H4 (cell line): ENCODE measurements at places on chromosomes 3 and 15. TPM values are rescaled to one million over a fixed set of nuclear protein-coding genes. Genes with fewer than 3 reads are reported as not detected.

The GRM7 gene
- total RNA-seq = not detected in 2 replicates

The PDZRN3 gene
- total RNA-seq = 3.4 and 3.6 TPM in 2 replicates

The SOX2 gene
- total RNA-seq = 4.3 and 6.6 TPM in 2 replicates

The SCAANT1 gene
- total RNA-seq = not detected in 2 replicates

The KLF15 gene
- total RNA-seq = 1.1 and 1.6 TPM in 2 replicates

The A4GNT gene
- not detected in 2 replicates for total RNA-seq

The MCCC1 gene
- total RNA-seq = 13.9 and 24.9 TPM in 2 replicates

The GJD2 gene
- not detected in 2 replicates for total RNA-seq

The CFAP161 gene
- 0.25 and 1.7 TPM in 2 replicates for total RNA-seq

- DNase-seq = no peak
Observed at GRCh38 chr15:48922046-48922445, 41.7 kb downstream of the SHC4 start.

DNA sequence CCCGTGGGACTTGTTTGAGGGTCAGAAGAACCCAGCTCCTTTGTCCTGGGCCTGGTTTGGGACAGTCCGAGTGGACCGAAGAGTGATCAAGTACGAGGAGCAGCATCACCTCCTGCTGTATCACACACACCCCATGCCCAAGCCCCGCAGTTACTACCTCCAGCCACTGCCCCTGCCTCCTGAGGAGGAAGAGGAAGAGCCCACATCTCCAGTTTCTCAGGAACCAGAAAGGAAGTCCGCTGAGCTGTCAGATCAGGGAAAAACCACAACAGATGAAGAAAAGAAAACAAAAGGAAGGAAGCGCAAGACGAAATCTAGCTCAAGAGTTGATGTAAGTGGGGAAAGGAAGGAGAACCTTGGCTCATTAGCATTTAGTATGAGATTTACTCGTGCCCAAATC lies 3.3 kb upstream of the P2RY12 start:
- no peak for DNase-seq

- DNase-seq = no peak
Observed at GRCh38 chr3:125098611-125099291, 43.0 kb upstream of the HEG1 start.

- no peak for DNase-seq
Observed at GRCh38 chr3:117003501-117003900, 293.9 kb downstream of the TUSC7 start.

GRCh38 chr3:114558271-114558670 lies 264.4 kb downstream of the TIGIT start:
- DNase-seq = no peak

- peak; percentile 26 for DNase-seq
Observed at GRCh38 chr3:125433611-125434041, 58.5 kb upstream of the ZNF148 start.

DNA sequence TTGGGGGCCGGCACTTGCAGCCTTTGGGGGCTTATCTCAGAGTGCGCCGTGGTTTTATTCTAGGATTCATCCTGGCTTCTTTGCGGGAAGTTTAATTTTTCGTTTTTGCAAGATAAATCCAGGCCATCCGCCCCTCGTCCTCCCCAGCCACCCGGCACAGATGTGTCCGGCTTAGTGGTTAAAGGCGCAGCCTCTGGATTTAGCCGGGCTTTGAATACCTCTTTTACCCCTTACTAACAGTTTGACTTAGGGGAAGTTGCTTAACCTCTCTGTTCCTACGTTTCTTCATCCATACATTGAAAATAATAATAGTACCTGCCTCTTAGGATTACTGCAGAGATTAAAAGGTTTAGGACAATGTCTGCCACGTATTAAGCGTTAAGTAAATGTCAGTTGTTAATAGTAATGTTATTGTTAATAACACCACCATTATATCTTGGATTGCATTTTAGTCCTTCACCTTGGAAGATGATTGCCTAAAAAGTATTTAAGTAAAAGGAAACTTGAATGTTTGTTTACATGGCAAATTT lies 714 bp downstream of the ECT2 start:
- no peak for DNase-seq

- DNase-seq = no peak
Observed at GRCh38 chr15:31438601-31439265, 112.1 kb downstream of the KLF13 start.

DNA sequence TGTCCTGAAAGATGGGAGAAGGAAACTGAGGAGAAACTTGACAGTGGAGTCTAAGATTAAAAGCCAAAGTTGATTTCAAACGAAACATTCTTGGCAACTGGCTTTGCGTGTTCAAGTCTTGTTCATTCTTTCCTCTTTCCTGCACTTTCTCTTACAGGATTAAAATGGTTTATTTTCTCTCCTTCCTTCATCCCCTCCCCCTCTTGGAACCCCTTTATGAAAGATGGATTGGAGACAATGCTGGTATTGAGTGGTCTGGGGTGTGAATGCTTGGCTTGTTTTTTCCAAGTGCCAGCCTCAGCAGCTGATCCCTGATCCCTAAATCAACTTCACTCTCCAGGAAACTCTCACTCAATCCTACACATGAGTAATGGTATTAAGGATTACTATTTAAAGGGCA lies 703 bp upstream of the LSAMP start:
- no peak for DNase-seq

- DNase-seq = no peak
Observed at GRCh38 chr15:91520850-91521249, 332.7 kb upstream of the SLCO3A1 start.

- DNase-seq = no peak
Observed at GRCh38 chr3:127673191-127674100, 694 bp downstream of the ABTB1 start.

DNA sequence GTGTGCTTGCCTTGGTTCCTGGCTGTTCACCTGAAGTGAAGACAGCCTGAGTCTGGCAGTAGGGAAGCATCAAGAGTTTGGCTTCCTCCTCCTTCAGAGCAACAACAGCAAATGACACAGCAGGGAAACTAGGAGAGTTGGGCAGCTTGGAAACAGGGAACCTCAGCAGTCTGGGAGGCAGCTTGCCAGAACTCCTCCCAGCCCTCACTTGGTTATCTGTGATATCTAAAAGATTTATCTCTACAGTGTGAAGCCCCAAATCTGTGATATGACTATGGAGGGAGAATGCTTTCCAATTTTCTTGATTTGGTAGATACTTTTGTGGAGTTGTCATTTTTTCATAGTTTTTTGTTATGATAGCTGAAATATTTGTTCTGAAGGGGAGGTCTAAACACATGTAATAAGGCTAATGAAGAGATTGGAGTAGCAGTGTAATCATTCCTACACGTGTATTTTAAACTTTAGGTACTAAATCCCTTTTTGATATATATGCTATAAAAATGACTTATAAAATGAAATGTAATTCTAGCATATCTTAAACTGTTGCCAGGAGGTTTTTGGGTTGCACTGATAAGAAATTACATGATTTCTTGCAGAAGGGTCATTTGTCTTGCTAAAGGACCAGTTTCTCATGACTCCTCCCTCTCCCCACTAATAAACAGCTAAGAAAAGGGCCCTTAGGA lies 20.8 kb downstream of the UBE2E1 start:
- DNase-seq = no peak

DNA sequence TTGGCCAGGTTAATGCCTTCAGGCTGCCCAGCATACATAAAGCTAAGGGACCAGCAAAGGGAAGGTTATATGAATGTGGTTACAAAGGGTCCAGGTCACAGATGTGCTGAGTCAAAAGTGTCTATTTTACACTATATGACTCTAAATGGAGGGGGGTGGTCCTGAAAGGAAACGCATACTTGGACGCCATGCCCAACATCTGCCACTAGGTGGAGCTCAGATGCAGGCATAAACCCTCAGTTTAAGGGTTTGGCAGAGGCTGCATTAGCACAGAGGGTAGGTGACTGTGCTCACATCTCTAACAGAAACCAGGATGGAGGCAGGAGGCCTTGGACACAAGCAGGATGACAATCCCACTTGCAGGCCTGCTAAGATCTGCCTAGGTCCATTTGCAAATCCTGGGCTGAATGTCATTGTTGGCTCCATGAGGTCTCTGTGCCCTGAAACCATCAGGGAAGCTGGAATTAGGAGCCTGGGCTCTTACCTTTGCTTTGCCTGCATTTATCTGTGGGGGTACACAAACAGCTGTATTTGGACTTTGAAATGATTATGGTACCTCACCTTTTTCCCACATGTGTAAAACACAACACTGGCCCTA lies 55.8 kb downstream of the ZNF621 start:
- DNase-seq = peak; percentile 49

- DNase-seq = no peak
Observed at GRCh38 chr15:98878862-98879261, 128.7 kb downstream of the PGPEP1L start.

DNA sequence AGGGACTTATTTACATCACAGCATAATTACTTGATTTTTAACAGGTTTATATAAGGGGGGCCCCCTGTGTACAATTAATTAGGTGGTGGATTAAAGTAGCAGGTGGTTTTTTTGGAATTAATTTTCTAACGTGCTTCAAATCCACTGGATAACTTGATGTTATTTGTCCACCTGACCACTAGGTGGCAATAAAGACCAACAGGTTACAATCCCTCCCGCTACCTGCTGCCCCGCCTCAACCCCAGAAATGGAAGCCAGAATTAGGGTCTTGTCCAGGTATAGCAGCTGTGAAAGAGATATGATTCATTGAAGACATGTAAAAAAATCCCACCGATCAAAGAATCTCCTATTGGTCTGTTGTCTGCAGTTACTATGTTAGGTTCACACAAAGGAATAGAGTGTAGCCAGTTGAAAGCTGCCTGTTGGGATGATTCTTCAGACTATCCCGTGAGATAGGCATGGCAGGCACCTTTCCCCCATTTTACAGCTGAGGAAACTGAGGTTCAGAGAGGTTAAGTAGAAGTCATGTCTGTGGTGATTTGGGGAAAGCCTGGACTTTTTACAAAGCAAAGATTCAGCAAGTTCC lies 44.0 kb downstream of the MFSD1 start:
- DNase-seq = peak; percentile 48

DNA sequence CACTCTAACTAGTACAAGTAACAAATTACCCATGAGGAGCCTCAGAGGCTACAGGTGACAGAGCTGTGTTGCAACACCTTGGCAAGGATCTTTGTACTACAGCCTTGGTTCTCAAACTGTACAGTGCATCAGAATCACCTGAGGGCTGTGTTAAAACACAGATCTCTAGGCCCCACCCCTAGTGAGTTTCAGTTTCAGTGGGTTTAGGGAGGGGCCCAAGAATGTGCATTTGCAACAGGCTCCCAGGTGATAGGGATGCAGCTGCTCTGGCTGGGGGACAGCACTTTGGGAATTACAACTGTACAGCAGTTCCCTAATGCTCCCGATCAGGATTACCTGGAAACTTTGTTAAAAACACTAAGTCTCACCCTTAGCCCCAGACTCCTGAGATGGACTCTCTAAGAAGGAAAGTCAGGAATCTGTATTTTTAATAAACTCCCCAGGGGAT lies 66.1 kb upstream of the NR2F2 start:
- no peak for DNase-seq

DNA sequence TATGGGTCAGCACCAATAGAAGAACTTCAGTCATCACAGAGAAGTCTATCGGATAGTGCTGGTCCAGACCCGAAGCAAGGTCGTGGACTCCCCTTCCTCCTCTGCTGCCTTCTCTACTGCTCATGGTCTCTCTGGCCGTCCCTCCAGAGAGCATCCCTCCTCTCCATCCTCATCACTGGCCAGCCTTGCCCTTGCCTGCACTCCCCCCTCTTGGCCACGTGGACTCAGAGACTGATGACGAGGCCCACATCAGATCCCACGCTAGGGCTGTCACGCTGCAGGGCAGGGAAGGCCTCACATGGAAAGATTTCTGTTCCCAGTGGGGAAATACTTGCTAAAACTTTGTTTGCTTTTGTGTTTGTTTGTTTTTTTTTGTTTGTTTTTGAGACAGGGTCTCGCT lies 35.3 kb downstream of the IGDCC3 start:
- DNase-seq = no peak

DNA sequence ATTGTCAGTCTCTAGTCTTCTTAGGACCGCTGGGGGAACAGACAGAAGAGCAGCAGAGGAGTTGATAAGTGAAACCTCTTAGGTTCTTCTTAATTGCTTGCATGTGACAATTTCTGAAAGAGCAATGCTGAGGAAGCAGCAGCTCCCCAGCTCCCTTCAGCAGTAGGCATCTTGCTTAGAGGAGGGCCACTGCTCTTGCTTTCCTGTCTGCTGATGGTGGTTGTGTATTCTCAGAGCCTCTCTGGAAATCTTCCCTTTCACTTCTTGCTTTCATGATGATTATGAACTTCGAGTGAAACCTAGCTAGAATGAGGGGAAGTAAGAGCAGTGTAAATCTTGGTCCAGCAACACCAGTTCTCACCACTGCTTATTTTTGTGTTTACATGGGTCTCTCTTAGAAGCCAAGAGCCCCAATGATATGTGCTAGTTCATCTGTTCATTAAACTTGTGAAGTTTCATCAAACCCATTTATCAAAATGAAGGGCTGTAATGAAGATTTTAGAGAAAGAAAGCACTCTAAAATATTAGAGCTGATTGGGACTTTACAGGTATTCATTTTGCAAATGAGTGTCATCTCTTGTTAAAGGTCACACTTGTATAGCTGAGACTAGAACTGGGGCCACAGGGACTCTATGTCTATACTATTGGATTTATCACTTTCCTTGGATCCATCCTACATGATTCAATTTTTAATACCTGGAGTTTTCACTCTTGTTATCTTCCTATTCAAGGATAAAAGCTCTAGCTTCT lies 246.7 kb downstream of the LPP start:
- no peak for DNase-seq

- DNase-seq = no peak
Observed at GRCh38 chr3:153442386-153442785, 280.4 kb downstream of the RAP2B start.

DNA sequence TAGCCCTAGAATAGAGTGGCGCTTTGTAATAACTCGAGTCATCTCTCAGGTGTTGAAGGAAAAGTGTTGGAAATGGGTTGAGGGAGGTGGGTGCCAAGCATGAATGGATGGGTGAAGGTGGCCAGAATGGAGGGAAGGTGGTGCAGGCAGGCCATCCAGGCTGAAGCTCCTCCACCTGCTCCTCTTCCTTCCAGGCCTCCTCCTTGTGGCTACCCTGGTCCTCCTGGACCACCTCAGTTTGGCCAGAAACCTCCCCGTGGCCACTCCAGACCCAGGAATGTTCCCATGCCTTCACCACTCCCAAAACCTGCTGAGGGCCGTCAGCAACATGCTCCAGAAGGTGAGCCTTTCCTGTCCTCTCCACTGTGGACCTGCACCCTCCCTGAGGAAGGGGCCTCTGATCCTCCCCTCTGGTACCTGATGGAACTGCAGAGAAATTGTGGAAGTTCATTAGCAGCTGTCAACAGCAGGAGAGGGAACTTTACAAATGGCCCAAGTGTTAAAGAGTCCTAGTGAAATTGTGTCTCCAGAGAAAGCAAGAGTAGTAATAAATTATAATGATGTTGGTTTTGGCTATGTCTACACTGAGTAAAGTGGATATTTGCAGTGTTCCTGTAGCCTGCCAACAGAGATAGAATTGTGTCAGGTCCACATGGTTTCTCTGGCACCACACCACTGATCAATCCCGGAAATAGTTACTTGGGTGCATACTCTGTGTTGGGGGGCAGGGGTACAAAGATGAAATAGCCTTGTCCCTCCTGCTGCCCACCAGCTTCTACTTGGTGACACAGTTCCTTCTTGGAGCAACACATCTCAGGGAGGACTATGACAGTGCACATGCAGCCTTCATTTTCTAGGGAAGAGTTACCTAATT lies 1.6 kb downstream of the IL12A start:
- no peak for DNase-seq
